ENCODE measurements at places on chromosomes 2 and 18.

DNA sequence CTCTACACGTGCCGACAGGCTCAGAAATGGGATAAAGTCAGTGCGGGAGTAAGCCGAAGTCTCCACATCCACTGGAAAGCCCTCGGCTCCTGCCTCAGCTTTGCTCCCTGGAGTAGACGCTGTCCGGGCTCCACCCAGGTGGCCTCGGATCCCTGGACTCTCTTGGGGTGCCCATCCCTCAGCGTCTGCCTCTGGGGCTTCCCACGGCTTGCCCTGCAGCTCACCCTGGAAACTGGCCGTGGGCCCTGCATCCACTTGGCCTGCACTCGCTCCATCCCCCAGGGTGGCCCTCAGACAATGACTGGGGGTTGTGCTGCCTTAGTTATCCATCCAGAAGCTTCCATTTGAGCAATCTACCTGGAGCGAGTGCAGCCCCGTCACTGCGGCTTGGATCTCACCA is 36.2 kb upstream of the TAF1B start:
- DNase-seq = no peak

DNA sequence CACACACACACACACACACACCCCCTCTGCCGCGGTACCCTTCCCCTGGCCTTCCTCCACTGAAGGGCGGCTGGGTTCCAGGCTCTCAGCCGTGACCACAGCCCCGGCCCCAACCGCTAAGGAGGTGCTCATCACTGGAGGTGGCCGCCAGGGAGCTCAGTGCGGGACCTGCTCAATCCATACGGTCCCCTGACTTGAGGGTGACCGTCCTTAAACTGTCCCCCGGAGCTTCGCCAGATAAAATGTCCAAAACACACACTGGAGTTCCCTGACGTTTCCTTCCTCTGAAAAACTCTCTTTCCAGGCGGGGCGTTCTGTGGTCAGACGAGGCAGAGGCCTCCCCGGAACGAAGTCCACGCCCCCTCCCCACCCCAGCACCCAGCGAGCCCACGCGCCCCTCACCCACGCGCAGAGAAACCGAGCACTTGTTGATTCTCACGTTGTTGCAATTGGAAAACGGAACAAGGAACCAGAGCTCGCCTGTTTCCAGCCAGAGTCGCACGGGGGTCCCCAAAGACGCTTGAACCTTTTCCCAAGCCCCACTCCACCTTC is 1.4 kb downstream of the MBP start:
- no peak for DNase-seq

DNA sequence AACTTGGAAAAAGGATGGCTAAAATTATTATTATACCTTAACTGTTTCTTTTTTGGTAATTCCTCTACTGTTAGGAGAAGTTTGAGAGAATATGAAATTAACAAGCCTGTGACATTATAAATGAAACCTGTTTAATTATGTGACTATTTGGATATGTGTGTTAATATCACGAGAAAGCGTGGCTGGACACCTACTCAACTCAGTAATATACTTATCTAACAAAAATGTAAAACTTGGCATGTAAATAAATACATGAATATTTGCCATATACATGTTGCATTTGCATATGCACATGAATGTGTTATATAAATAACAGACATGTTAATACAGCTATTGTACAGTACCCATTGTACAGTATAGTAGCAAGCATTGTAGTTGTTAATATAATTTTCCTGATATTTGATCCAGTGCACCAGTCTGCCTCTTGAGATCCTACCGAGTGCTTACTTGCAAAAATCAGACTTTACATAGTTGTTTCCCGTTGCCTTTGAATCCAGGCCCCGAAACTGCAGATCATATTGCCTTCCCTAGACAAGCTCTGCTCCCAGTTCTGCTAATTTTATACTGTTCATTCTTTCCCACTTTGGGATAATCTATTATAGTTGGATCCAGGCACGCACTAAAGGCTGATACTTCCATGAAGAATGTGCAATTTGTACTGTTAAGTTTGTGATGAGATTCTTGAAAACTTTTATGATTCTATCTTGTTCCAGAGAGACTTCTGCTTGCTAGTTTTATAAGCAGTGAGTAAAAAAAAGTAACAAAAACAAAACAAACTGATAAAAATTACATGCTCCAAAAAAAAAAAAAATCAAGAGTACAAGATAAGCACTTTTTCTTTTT is 395.6 kb downstream of the ARHGAP15 start:
- no peak for DNase-seq

- DNase-seq = no peak
Measured at GRCh38 chr2:223811757-223812156, 25.6 kb downstream of the AP1S3 start.

GRCh38 chr2:134413430-134413829 is 159.6 kb downstream of the MGAT5 start:
- DNase-seq = no peak

DNA sequence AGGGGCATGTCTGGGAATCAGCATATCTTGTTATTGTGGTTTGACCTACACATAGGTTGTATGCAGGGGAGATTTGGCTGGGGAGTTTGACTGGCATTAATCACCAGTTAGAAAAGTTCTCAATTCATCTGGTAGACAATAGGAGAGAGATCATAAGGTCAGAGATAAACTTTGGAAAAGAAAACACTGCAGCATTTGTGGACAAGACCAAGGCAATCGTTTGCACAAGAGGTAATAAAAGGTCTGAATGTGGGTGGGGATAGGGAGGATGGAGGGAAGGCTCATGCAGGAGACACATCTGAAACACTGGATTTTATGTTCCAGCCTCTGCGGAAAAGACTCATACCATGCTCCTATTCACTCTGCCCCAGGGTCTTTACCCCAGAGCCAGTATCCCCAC is 136.9 kb downstream of the MAIP1 start:
- no peak for DNase-seq

- no peak for DNase-seq
Measured at GRCh38 chr2:29374823-29375222, 259.6 kb downstream of the CLIP4 start.

Data from stimulated activated CD8-positive, alpha-beta memory T cell treated with anti-CD3 and anti-CD28 coated beads, Interleukin-12 subunit alpha, Interleukin-12 subunit beta, amount 100 ng/mL, for 1 hour (primary cell).